ENCODE measurements at places on chromosomes 6 and 20.

GRCh38 chr20:3218307-3218988 is 9.2 kb downstream of the ITPA start:
- no peaks in the 10 kb centered on the region for H3K27me3 ChIP-seq
- no peak overlapping the region for H3K27ac ChIP-seq
- peaks cover 52% of the 10 kb centered on the region for H3K36me3 ChIP-seq
- peak; percentile 71 for DNase-seq
- H3K4me3 ChIP-seq = no peak overlapping the region

GRCh38 chr20:59737073-59737666 is 132.8 kb downstream of the PHACTR3 start:
- H3K27me3 ChIP-seq = peaks cover 91% of the 10 kb centered on the region
- peak; percentile 83 for DNase-seq
- no peak overlapping the region for H3K27ac ChIP-seq
- no peak overlapping the region for H3K4me3 ChIP-seq
- no peaks in the 10 kb centered on the region for H3K36me3 ChIP-seq
- no peaks in the 10 kb centered on the region for H3K4me1 ChIP-seq

GRCh38 chr6:17212546-17213371 is 68.4 kb upstream of the RBM24 start:
- no peak overlapping the region for H3K4me3 ChIP-seq
- no peaks in the 10 kb centered on the region for H3K36me3 ChIP-seq
- DNase-seq = no peak
- H3K27ac ChIP-seq = no peak overlapping the region
- H3K4me1 ChIP-seq = no peaks in the 10 kb centered on the region

GRCh38 chr20:61815176-61815575 is 250.5 kb downstream of the TAF4 start:
- no peaks in the 10 kb centered on the region for H3K36me3 ChIP-seq
- no peak overlapping the region for H3K4me3 ChIP-seq
- H3K27me3 ChIP-seq = no peaks in the 10 kb centered on the region
- no peak for DNase-seq
- no peak overlapping the region for H3K27ac ChIP-seq

DNA sequence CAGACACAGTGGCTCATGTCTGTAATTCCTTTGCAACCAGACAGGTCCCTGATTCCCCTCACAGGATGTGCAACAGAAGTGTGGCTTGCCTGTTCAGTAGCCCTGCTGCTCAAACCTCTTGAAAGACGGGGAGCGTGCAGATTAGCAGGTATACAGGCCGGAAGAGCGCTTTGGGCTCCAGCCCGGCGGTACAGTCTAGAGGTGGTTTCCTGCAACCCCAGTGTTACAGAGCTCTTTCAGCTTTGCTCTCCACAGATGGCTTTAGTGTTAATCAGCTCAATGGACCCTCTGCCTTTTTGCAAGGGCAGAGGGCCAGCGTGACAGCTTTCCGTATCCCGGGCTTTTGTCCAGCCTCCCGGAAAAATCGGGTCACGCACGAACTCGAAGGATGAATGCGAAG is 67.2 kb upstream of the TNFRSF21 start:
- no peaks in the 10 kb centered on the region for H3K36me3 ChIP-seq
- H3K4me1 ChIP-seq = no peaks in the 10 kb centered on the region
- H3K4me3 ChIP-seq = no peak overlapping the region

- H3K4me3 ChIP-seq = no peak overlapping the region
- peaks cover 16% of the 10 kb centered on the region for H3K4me1 ChIP-seq
These were observed 37.6 kb downstream of the SLC2A10 start for GRCh38 chr20:46746956-46747526.

DNA sequence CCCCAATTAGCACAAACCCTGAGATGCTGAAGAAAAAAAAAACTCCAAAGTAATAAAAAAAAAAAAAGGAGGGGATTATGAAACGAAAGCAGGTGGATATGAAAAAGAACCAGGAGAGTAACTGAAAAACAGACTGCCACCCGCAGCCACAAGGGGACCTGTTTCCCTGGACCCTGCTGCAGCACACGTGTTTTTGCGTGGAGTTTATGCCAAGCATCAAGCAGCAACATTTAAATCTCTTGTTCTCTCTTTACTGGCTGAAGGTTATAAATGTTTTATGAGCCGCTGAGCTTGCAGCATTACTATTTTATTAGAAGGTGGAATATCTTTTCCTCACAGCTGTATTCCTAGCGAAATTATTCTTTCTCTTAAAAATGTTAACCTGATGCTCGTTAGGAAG is 131.6 kb upstream of the OLIG3 start:
- H3K4me3 ChIP-seq = no peak overlapping the region
- no peak overlapping the region for H3K27ac ChIP-seq
- no peaks in the 10 kb centered on the region for H3K36me3 ChIP-seq
- H3K27me3 ChIP-seq = no peaks in the 10 kb centered on the region
- no peaks in the 10 kb centered on the region for H3K4me1 ChIP-seq

DNA sequence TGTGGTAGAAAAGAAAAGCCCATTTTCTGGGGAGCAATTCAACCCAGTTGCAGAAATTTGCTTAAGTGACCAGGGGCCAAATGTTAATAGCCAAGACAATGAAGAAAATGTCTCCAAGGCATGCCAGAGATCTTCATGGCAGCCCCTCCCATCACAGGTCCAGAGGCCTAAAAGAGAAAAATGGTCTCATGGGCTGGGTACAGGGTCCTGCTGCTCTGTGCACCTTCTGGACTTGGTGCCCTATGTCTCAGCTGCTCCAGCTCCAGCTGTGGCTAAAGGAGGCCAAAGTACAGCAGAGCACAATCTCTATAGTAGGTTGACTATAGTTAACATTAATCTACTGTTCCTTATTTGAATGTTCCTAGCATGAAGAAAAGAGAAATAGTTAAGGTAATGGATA is 44.7 kb downstream of the FRK start:
- H3K36me3 ChIP-seq = no peaks in the 10 kb centered on the region
- H3K27me3 ChIP-seq = no peaks in the 10 kb centered on the region
- no peak overlapping the region for H3K4me3 ChIP-seq
- no peak overlapping the region for H3K27ac ChIP-seq

- no peaks in the 10 kb centered on the region for H3K27me3 ChIP-seq
- DNase-seq = no peak
- H3K27ac ChIP-seq = no peak overlapping the region
- no peaks in the 10 kb centered on the region for H3K4me1 ChIP-seq
These were observed 2.0 kb downstream of the ECT2L start for GRCh38 chr6:138797806-138798446.

GRCh38 chr6:13479206-13479800 is 8.1 kb downstream of the GFOD1 start:
- peaks cover 69% of the 10 kb centered on the region for H3K4me1 ChIP-seq
- DNase-seq = no peak
- no peak overlapping the region for H3K4me3 ChIP-seq
- no peaks in the 10 kb centered on the region for H3K27me3 ChIP-seq
- H3K36me3 ChIP-seq = peaks cover 16% of the 10 kb centered on the region

GRCh38 chr6:47334334-47334733 is 24.6 kb upstream of the TNFRSF21 start:
- no peak overlapping the region for H3K27ac ChIP-seq
- no peaks in the 10 kb centered on the region for H3K36me3 ChIP-seq
- H3K4me3 ChIP-seq = no peak overlapping the region
- no peaks in the 10 kb centered on the region for H3K27me3 ChIP-seq

- H3K4me3 ChIP-seq = peak within 1 kb of the TSS; percentile 29
- no peak within 1 kb of the TSS for H3K27ac ChIP-seq
- no peak for DNase-seq
- no peaks in the 10 kb centered on the region for H3K4me1 ChIP-seq
- no peaks in the 10 kb centered on the region for H3K36me3 ChIP-seq
- H3K27me3 ChIP-seq = peaks cover 50% of the 10 kb centered on the region
These were observed at the start of gene RNF182 for GRCh38 chr6:13924949-13925881. Gene RNF182 (plus strand): TSS chr6:13924952. CDS start chr6:13977120, 52,168 bp downstream.

GRCh38 chr6:158387036-158387435 is 74.8 kb downstream of the TULP4 start:
- peaks cover 16% of the 10 kb centered on the region for H3K4me1 ChIP-seq
- no peaks in the 10 kb centered on the region for H3K36me3 ChIP-seq
- DNase-seq = no peak
- no peaks in the 10 kb centered on the region for H3K27me3 ChIP-seq

DNA sequence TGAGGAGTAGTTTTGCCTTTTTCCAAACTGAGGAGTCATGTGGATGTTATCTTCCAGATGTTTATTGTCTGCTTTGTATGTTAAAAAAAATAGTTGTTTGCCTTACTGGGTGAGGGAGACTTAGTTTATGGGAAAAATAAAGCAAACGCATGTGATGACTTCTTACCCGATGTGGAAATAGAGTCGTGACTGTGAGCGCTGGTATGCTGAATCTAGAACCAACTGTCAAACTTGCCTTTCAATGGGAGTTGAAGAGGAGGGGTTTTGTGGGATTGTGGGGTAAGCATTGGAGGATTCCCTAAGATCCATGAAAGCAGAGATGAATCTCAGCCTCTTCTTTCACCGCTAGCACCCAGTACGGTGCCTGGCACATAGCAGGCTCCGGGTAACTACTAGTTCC is 5.3 kb downstream of the DCBLD1 start:
- H3K27ac ChIP-seq = peak overlapping the region; percentile 95
- H3K27me3 ChIP-seq = no peaks in the 10 kb centered on the region
- H3K4me3 ChIP-seq = no peak overlapping the region
- H3K4me1 ChIP-seq = peaks cover 43% of the 10 kb centered on the region

DNA sequence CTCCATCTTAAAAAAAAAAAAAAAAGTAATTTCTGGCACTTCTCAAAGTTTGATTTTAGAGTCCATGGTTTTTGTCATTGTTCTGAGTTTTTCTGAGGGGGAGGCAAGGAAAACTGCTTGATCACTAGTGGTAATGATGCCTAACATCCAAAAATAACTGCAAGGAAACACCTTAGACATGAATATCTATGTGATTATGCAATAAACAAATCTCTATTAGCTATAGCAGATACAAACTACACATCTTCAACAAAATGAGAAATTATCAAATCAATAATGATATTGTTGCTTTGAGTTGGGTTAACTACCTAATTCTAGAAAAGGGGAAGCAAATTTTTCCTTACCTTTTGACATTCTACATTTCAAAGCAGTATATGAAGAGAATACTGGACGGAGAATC is 230.9 kb upstream of the JARID2 start:
- no peak overlapping the region for H3K4me3 ChIP-seq
- DNase-seq = no peak

GRCh38 chr20:11581271-11581670 is 336.4 kb upstream of the BTBD3 start:
- H3K36me3 ChIP-seq = no peaks in the 10 kb centered on the region
- no peaks in the 10 kb centered on the region for H3K4me1 ChIP-seq
- H3K4me3 ChIP-seq = no peak overlapping the region
- DNase-seq = no peak

DNA sequence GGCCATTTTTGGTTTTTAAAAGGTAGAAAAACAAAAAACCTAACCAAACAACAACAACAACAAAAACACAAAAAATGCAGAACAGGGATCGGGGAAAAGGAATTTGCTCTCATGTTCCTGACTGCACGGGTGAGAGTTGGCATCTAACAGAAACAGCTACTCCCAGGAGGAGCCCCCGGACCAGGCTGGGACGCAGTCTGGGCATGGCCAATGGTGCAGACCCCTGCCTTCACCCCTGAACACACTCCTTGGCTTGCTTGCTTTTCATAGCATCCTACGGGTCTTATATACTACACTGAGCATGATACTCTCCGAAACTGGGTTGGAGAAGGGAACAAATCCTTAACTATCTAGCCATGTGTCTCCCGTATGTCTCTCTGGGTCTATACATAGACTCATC is 587 bp upstream of the MAS1 start:
- no peak overlapping the region for H3K4me3 ChIP-seq
- peak; percentile 20 for DNase-seq
- no peak overlapping the region for H3K27ac ChIP-seq
- no peaks in the 10 kb centered on the region for H3K4me1 ChIP-seq

GRCh38 chr6:45808042-45808645 is 207.5 kb downstream of the CLIC5 start:
- H3K27me3 ChIP-seq = no peaks in the 10 kb centered on the region
- no peaks in the 10 kb centered on the region for H3K36me3 ChIP-seq
- no peaks in the 10 kb centered on the region for H3K4me1 ChIP-seq
- H3K27ac ChIP-seq = no peak overlapping the region

GRCh38 chr6:71181565-71181964 is 107.0 kb upstream of the OGFRL1 start:
- H3K27ac ChIP-seq = no peak overlapping the region
- peak; percentile 65 for DNase-seq
- no peaks in the 10 kb centered on the region for H3K27me3 ChIP-seq

DNA sequence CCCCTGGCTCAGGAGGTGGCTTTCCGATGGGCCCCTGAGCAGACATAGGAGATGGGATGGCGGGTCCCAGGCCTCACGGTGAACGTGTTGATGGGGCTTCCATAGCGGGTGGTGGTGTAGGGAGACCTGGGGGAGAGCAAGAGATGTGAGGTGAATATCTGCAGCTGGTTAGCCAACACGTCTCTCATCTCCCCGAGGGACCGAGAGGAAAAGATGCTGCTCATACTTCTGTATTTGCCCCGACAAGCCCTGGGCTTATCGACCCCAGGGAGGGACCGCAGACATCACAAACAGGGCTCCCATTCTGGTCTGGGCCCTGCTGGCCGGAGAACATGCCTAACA is 38.7 kb downstream of the C6orf132 start:
- no peak overlapping the region for H3K4me3 ChIP-seq
- peaks cover 27% of the 10 kb centered on the region for H3K36me3 ChIP-seq
- no peak for DNase-seq

- H3K36me3 ChIP-seq = no peaks in the 10 kb centered on the region
- H3K4me1 ChIP-seq = no peaks in the 10 kb centered on the region
- no peak for DNase-seq
- no peak overlapping the region for H3K27ac ChIP-seq
- no peak overlapping the region for H3K4me3 ChIP-seq
These were observed 63.0 kb downstream of the MYB start for GRCh38 chr6:135243871-135244796.

GRCh38 chr20:23125625-23126191 is 39.6 kb upstream of the CD93 start:
- H3K36me3 ChIP-seq = no peaks in the 10 kb centered on the region
- DNase-seq = peak; percentile 33
- no peak overlapping the region for H3K27ac ChIP-seq
- no peaks in the 10 kb centered on the region for H3K27me3 ChIP-seq

DNA sequence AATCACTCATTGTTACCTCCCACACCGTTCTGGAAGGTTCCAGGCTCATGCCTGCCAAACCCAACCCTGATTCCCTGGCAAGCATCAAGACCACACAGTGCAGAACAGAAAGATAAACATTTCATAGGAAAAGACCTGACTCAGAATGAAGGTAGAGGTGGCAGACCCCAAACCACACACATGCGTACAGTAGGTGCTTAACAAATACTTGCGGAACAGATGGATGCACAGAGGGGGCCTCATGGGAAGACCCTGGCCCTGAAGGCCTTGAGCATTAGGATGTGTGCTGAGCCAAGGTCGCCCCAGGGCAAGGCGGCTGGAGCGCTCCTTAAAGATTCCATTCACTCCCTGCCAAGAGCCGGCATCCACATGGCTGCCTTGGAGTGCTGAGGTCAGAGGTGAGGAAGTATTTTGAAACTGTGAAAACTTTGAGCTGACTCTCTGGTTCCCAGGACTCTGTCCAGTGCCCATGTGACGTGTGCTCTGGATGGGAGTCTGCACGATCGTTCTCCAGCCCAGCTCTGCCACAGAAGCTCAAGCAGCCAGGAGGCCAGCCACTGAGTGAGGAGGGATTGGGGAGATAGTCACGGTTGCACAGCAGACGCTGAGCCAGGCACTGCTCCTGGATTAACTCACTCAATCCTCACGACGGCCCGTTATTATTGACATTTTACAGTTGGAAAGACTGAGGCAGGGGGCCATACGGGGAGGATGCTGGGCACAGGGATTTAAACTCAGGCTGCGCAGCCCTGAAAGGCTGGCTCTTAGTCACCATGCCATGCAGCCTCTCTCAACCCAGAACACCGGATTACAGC is 65.5 kb upstream of the AFDN start:
- no peak overlapping the region for H3K27ac ChIP-seq
- DNase-seq = no peak
- H3K4me3 ChIP-seq = no peak overlapping the region

Measured in RWPE2 (cell line).